ENCODE measurements at places on chromosomes 16 and 17.

DNA sequence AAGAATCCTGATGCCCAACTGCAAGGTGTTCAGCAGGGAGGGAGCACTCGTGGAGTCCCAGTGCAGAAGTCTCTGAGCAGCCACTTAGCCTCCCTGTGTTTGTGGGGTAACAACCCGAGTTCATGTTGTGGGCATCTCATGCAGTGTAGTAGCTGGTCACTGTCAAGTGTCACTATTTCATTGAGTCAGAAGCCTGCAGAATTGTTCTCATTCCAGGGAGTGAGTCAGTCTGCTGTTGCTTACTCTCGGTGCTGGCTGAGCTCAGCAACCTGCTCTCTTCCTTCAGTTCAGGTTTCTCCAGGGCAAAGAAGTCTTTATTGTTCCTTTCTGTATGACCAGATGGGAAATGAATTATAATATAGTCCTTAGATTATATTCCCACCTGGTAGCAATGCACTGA is 24.1 kb downstream of the HMOX2 start:
- DNase-seq, result peak; percentile 81

GRCh38 chr16:83338941-83339340 is 468.8 kb upstream of the HSBP1 start:
- DNase-seq, result peak; percentile 68

DNA sequence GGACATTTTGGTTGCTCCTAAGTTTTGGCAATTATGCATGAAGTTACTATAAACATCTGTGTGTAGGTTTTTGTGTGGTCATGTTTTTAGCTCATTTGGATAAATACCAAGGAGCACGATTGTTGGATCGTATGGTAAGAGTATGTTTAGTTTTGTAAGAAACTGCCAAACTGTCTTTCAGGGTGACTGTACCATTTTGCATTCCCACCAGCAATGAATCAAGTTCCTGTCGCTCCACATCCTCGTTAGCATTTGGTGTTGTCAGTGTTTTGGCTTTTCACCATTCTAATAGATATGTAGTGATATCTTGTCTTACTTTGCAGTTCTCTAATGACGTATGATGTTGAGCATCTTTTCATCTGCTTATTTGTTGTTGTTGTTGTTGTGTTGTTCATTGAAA is 20.2 kb downstream of the TENT4B start:
- peak; percentile 52 for DNase-seq

DNA sequence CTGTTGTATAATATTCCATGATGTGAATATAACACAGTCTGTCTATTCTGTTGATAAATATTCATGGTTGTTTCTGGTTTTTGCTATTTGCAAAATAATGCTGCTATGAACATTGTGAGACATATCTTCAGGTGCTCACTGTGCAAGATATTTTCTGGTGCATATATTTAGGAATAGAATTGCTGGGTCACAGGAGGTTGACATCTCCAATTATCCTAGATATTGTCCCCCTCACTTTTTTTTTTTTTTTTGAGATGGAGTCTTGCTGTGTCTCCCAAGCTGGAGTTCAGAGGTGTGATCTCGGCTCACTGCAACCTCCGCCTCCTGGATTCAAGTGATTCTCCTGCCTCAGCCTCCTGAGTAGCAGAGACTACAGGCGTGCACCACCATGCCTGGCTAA is 14.5 kb upstream of the MYO18A start:
- DNase-seq, result no peak

DNA sequence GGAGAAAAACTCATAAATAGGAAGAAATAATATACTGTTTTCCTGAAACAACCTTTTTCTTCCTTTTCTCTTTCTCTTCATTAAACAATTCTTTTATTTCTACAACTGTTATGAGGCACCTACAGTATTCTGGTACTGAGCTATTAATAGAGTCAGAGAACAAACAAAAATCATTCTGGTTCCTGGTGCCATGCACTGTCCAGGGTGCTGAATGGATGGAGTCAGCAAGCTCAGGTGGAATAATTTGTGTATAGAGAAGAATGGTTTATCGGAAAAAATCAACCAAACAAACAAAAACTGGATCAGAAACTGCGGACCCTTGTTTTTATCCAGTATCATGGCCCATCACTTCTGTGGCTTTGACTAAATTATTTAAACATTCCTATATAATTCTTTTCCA is 430.3 kb upstream of the GOT2 start:
- peak; percentile 6 for DNase-seq

DNA sequence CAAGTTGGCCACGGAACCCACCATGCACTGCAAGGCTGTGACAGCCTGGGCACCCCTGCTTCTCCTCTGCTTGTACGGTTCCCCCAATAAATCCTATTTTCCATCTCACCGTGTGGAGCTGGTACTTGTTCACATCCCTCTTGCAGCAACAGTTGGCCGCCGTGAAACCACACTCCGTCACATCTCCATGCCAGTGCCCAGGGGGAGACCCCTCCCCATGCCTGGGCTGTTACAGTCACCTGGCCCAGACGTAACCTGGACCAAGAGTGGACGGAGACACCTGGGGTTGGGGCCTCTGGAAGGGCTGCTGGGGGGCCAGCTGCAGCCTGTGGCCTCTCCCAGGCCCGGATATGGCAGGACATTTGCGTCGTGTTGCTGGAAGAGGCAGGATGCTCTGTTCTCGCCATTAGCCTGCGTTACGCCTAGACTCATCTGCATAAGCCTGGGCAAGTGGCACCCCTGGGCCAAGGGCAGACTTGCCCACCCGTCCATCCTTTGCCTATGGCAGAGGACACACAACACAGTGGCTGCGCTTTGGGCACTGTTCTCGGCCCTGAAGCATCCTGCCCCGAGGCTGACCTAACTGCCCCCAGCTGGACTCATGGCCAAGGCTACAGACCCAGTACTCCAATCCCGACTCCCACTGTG is 14.2 kb upstream of the KREMEN2 start:
- no peak for DNase-seq

DNA sequence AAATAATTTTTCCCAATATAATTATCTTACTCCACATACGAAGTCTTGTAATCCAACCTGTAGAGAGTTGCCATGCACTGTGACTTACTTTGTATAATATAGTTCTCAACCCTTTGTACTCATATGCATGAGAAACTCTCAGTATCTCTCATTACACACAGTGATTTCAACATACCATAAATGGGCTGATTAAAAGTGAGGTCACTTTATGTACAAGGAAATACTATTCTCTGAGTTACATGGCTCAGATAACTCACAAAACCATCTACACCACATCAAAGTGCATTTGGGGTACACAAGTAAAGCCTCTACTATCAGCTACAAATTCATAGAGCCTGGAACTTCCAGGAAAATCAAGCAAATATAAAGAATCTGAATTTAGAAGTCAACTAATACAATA is 27.9 kb downstream of the SLFN12 start:
- no peak for DNase-seq

GRCh38 chr16:10408824-10409381 is 23.0 kb downstream of the ATF7IP2 start:
- no peak for DNase-seq

- no peak for DNase-seq
These were observed 203.0 kb upstream of the DYNLRB2 start for GRCh38 chr16:80337786-80338185.

DNA sequence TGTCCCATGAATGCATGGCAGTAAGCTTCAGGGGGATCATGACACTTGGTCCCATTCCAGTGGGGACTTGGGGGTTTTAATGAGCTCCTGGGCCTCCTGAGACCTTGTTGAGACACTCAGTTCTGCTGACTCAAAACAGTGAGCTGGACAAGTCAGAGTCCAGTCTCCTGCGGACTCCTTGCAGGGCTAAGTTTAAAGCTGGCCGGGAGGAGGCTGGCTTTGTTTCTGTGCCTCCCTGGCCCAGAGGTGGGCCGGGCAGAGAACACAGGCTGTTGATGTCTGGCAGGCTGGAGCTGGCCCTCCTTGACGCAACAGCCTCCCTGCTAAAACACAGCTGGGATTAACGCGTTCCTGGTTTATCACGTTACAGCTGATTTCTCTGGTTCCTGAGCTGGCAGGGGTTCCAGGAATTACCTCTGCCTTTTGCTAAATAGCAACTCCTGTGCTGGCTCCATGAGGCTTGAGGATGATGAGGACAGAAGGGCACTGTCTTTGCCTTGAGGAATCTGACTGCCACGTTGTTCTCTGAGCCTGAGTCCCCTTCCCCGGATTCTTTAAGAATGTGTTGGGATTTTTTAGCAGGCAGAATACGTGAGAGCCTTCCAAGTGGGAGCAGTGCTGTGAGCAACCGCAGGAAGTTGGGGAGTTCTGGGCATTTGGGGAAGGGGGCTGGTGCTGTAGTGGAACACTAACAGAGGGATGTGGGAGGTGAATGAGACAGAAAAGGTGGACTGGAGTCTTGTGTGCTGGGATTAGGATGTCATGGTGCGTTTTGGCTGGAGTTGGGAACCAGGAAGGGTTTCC is 2.0 kb downstream of the GPT2 start:
- DNase-seq, result peak; percentile 31

GRCh38 chr16:9596788-9597187 is 505.3 kb downstream of the HAPSTR1 start:
- DNase-seq, result no peak

GRCh38 chr17:75390982-75391381 is 14.5 kb downstream of the GRB2 start:
- peak; percentile 31 for DNase-seq

DNA sequence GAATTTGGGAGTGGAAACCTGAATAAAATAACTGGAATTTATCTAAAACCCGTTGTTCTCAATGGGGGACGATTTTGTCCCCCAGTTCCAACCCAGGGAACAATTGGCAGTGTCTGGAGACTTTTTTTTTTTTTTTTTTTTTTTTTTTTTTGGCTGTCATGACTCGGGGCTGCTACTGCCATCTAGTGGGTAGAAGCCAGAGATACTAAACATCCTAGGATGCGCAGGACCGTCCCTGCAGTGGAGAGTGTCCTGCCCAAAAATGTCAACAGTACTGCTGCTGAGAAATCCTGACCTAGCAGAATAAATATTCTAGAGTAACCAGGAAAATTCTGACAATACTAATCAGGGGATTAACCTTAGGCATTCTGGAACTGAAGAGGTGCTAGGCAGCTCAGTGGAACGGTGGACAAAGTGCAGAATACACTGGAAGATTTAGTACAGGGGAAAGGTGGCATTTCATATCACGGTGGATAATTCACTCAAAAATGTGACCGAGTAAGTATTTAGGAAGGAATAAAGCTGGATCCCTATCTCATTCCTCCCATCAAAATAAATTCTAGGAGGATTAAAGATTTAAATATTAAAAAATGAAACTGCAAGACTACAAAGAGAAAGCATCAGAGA is 107.6 kb downstream of the SPECC1 start:
- DNase-seq, result peak; percentile 43

DNA sequence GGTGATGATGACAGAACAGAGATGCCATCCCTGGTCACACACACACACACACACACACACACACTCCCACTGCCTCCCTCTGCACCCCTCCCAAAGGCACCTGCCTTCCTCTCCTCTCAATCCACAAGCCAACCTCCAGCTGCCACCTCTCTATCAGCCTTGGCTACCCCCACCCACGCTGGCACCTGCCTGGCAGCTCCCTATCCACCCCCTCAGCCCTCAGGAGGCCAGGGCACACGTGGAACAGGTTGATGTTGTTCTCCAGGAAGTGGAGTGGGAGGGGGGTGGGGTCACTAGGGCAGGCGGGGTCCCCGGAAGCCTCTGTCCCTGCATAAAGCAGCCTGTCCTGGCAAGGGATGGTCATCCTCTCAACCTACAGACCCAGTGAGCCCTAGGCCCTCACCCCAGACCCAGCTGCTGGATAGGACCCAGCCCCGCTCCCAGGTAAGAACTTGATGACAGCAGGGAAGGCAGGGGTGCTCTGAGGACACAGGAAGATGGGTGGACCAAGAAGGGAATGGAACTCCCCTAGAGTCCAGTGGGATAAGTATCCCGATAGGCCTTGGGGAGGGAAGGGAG is at the start of gene GSDMA:
GSDMA (plus strand) TSS at position 363 of the 579 bp plus-strand sequence. CDS start 2,684 bp downstream, outside the sequence.
- DNase-seq, result no peak

Data from fibroblast of skin of right biceps (primary cell).